ENCODE measurements at places on chromosomes 13 and 19.

- DNase-seq, result no peak
These were observed 4.2 kb downstream of the CD70 start for GRCh38 chr19:6586726-6587092.

- no peak for DNase-seq
These were observed 36.1 kb downstream of the ZSWIM9 start for GRCh38 chr19:48206397-48207093.

- DNase-seq, result peak; percentile 9
These were observed 145.7 kb downstream of the PCCA start for GRCh38 chr13:100234524-100235136.

DNA sequence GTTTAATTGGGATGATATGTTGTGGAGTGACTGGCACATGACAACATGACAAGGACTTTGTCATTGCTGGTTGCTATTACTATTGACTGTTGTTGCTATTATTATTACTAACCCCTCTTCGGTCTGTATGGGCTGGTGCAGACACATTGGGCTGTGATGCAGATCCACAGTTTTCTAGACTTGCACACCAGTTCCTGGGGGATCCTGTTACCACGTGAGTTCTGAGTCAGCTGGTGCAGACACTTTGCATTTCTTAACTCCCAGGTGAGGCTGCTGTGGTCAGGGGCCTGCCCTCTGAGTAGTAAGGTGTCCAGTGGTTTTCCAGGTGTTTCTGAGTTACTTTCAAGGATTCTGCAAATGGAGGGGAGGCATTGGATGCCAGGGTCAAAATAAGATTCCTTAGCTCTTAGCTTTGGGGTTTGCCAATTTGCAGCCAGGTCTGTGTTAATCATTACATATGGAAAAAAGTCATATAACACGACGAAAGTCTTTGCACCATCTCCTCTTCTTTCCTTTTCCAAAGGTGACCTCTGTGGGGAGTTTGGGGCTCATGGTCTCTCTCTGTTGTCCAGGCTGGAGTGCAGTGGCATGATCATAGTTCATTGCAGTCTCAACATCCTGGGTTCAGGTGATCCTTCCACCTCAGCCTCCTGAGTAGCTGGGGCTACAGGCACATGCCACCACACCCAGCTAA lies 19.3 kb downstream of the BICRA start:
- DNase-seq, result no peak

DNA sequence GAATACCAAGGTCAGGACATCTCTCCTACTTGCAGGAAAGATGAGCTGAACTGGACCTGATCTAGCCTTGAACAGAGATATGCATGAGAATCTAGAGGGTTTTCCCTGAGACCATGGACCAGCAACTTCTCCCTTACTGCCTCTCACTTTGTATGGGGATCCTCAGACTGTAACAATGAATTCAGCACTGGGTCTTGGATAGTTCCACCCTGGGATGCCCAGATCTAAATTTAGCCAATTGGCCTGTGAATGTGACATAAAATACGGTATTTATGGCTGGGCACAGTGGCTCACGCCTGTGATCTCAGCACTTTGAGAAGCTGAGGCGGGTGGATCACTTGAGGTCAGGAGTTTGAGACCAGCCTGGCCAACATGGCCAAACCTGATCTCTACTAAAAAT lies 15.3 kb upstream of the LILRA2 start:
- no peak for DNase-seq

- DNase-seq, result no peak
These were observed 5.4 kb downstream of the NOP53 start for GRCh38 chr19:47750752-47751151.

GRCh38 chr13:38013676-38014075 lies 144.1 kb upstream of the TRPC4 start:
- no peak for DNase-seq

- DNase-seq, result no peak
These were observed 16.2 kb downstream of the ZIC2 start for GRCh38 chr13:99997702-99998214.

DNA sequence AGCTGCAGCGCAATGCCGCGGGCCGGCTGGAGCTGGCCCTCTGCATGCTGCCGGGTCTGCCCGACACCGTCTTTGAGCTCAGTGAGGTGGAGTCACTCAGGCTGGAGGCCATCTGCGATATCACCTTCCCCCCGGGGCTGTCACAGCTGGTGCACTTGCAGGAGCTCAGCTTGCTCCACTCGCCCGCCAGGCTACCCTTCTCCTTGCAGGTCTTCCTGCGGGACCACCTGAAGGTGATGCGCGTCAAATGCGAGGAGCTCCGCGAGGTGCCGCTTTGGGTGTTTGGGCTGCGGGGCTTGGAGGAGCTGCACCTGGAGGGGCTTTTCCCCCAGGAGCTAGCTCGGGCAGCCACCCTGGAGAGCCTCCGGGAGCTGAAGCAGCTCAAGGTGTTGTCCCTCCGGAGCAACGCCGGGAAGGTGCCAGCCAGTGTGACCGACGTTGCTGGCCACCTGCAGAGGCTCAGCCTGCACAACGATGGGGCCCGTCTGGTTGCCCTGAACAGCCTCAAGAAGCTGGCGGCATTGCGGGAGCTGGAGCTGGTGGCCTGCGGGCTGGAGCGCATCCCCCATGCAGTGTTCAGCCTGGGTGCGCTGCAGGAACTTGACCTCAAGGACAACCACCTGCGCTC lies 3.8 kb upstream of the MAP2K7 start:
- DNase-seq, result no peak
